ENCODE measurements at places on chromosomes 2 and 18.

DNA sequence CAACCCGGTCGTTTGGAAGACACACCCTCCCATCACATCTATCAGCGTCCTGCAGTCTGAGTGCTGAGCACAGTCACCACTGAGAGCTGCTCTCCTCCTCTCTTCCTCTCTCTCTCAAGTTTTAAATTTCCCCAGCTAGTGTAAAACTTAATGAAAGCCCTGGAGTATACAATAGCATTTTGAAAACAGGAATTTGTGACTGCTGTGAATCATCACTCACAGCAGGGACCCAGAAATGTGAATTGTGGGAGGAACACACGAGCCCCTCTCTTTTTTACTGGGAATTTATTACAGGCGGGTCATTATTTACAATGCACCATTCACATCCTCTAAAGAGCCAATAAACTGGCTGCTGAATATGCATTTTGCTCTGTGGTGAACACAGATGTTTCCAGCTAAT is 185.0 kb upstream of the SMIM21 start:
- DNase-seq, result no peak

DNA sequence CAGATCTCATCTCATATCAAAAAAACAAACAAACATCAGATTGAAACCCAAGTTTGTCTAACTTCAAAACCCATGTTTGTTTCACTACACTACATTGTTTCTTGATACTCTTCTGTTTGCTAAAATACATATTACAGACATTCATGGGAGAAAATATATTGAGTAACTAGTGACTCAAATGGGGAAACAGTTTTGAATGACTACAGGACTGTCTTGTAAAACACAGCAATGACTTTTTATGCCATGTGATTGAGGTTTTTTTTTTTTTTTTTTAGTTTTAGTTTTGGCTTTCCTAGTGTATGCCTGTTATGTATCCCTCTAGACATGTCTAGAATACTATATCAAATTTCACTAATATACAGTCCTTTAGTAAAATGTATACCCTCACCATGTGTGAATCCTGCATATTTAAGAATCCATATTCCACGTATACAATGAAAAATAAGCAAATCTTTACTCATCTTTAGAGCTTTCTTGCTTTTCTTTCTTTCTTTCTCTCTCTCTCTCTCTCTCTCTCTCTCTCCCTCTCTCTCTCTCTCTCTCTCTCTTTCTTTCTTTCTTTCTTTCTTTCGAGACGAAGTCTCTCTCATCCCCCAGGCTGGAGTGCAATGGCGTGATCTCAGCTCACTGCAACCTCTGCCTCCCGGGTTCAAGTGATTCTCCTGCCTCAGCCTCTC is 46.6 kb upstream of the SERTAD2 start:
- no peak for DNase-seq

DNA sequence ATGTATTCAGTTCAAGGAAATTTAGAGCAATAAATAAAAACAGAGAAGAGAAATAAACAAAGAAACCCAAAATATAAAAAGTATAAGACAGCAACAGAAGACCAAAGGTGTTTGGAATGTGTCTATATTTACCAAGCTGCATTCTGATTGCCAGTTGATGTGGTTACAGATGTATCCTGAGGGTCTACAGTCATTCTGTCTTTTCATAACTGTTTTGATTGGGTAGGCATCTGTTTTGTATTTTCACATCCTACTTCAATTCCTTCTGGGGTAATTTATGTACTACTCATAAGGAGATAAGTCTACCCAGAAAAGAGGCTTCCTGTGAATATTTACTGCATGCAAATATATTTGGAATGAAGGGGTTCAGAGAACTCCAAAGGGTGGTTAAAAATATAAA is 596.8 kb upstream of the GCFC2 start:
- DNase-seq, result no peak

DNA sequence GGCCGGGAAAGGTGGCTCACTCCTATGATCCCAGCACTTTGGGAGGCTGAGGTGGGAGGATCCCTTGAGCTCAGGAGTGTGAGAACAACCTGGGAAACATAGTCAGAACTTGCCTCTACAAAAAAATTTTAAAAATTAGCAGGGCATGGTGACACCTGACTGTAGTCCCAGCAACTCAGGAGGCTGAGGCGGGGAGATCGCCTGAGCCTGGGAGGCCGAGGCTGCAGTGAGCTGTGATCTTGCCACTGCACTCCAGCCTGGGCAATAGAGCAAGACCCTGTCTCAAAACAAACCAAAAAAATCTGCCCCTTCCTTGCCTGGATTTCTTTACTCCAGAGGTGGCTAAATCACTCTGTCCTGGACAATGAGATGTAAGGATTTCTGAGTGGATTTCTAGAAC is 197.7 kb downstream of the NRP2 start:
- no peak for DNase-seq

GRCh38 chr2:234107861-234108260 is 57.4 kb downstream of the SPP2 start:
- DNase-seq, result no peak

GRCh38 chr2:124180635-124181034 is 155.5 kb downstream of the CNTNAP5 start:
- DNase-seq, result no peak
